ENCODE measurements at places on chromosomes 2 and 18. TPM values are rescaled to one million over a fixed set of nuclear protein-coding genes. Genes with fewer than 3 reads are reported as not detected.

The NT5DC4 gene
- total RNA-seq, result not detected

The SCRN3 gene
- 31.1 TPM for total RNA-seq

The SATB2 gene
- total RNA-seq, result 10.3 TPM

The OR6B2 gene
- not detected for total RNA-seq

The LOXHD1 gene
- total RNA-seq, result not detected

The CERKL gene
- total RNA-seq, result 0.17 TPM

The RBBP8 gene
- 49.6 TPM for total RNA-seq

The PLGLB2 gene
- total RNA-seq, result 1.2 TPM

The SLC4A3 gene
- 2.9 TPM for total RNA-seq

The LIPG gene
- 0.19 TPM for total RNA-seq

The SRD5A2 gene
- not detected for total RNA-seq

The CACNB4 gene
- total RNA-seq, result 0.11 TPM

The CHST10 gene
- total RNA-seq, result 12.4 TPM

The CCL20 gene
- 2.3 TPM for total RNA-seq

The ARHGAP15 gene
- 0.11 TPM for total RNA-seq

The COX7A2L gene
- total RNA-seq, result 138 TPM

The FSIP2 gene
- 0.13 TPM for total RNA-seq

The CDH2 gene
- 30.3 TPM for total RNA-seq

The STEAP3 gene
- total RNA-seq, result 42.4 TPM

The FOXD4L1 gene
- not detected for total RNA-seq

The PDE11A gene
- total RNA-seq, result not detected

The ADAM23 gene
- 3.1 TPM for total RNA-seq

The SEPTIN10 gene
- 77.4 TPM for total RNA-seq

The PRPF40A gene
- total RNA-seq, result 133 TPM

The CTAGE1 gene
- total RNA-seq, result not detected

The CAVIN2 gene
- 388 TPM for total RNA-seq

The CFAP65 gene
- total RNA-seq, result not detected

The CIDEA gene
- not detected for total RNA-seq

The LTBP1 gene
- 79.2 TPM for total RNA-seq

The MRPS9 gene
- total RNA-seq, result 24.3 TPM

The TMEM200C gene
- not detected for total RNA-seq

The CDCA7 gene
- total RNA-seq, result 14.1 TPM

The FBXO48 gene
- 0.64 TPM for total RNA-seq

The CD226 gene
- 0.38 TPM for total RNA-seq

The LIMS4 gene
- total RNA-seq, result 16.4 TPM

The SPDYA gene
- total RNA-seq, result 0.63 TPM

The CKAP2L gene
- 33.2 TPM for total RNA-seq

The LHCGR gene
- total RNA-seq, result not detected

The NYAP2 gene
- not detected for total RNA-seq

The INO80B gene
- 5.6 TPM for total RNA-seq

The CAPN14 gene
- under 0.01 TPM for total RNA-seq

The DUSP19 gene
- 2.8 TPM for total RNA-seq

The CCDC68 gene
- 1.1 TPM for total RNA-seq

The EVX2 gene
- not detected for total RNA-seq

Data from LHCN-M2 (cell line).